ENCODE measurements at places on chromosomes 3 and 15. TPM values are rescaled to one million over a fixed set of nuclear protein-coding genes. Genes with fewer than 3 reads are reported as not detected.

The TBC1D23 gene
- 46.9 TPM for total RNA-seq

GRCh38 chr3:27639271-27639670 is 82.9 kb downstream of the EOMES start:
- H3K4me3 ChIP-seq: no peak overlapping the region
- H3K36me3 ChIP-seq: no peaks in the 10 kb centered on the region
- no peak for DNase-seq
- no peak overlapping the region for H3K27ac ChIP-seq
- peaks cover 22% of the 10 kb centered on the region for H3K4me1 ChIP-seq

GRCh38 chr15:79178594-79178993 is 88.0 kb upstream of the RASGRF1 start:
- no peak overlapping the region for H3K4me3 ChIP-seq
- no peak for DNase-seq
- no peaks in the 10 kb centered on the region for H3K36me3 ChIP-seq
- no peaks in the 10 kb centered on the region for H3K27me3 ChIP-seq
- no peaks in the 10 kb centered on the region for H3K4me1 ChIP-seq

DNA sequence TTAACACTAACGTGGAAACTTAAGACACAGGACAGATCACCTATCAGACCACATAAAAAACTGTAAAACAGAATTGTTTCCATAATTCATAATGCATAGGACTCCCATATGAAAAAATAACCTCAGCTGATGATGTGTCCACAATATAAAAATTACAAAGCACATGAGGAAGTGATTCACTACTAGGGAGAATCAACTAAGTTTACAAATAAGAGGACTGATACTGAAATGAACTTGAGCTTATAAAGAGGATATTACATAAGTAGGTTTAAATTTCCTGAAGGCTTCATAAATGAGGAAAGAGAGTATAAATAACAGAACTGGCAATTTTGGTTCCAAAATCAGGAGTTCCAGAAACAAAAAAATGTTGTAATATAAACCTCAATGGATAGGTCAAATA is 111.9 kb downstream of the SAMMSON start:
- H3K36me3 ChIP-seq: no peaks in the 10 kb centered on the region
- H3K4me1 ChIP-seq: no peaks in the 10 kb centered on the region
- no peak for DNase-seq
- no peak overlapping the region for H3K27ac ChIP-seq
- H3K4me3 ChIP-seq: no peak overlapping the region
- no peaks in the 10 kb centered on the region for H3K27me3 ChIP-seq

GRCh38 chr3:189455009-189455408 is 176.2 kb upstream of the TP63 start:
- H3K36me3 ChIP-seq: no peaks in the 10 kb centered on the region
- H3K27me3 ChIP-seq: no peaks in the 10 kb centered on the region
- no peak overlapping the region for H3K27ac ChIP-seq
- no peak for DNase-seq

DNA sequence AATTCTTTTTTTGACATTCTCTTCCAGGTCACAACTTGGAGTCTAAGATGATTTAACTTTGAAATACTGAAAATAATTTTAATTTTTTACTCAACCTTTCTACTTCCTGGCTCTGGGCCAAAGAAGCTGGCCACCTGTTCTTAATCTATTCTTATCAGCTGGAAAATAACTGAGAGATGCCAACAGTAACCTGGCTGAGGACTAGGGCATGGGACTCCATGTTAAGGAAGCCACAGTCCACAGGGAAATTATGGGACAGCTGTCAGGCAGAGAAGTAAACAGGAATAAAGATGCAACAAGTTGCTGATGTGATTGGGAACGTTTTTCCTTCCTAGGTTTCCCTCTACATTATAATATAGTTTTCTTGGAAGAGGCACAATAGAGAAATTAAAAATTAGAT is 84.7 kb upstream of the CPNE4 start:
- no peaks in the 10 kb centered on the region for H3K27me3 ChIP-seq
- no peaks in the 10 kb centered on the region for H3K36me3 ChIP-seq
- no peak for DNase-seq
- H3K4me3 ChIP-seq: no peak overlapping the region
- no peaks in the 10 kb centered on the region for H3K4me1 ChIP-seq
- no peak overlapping the region for H3K27ac ChIP-seq

Data from kidney (tissue), 22 donors.